ENCODE measurements at places on chromosomes 11 and 22.

- no peak for DNase-seq
These were observed 34.2 kb upstream of the SYT13 start for GRCh38 chr11:45320371-45320770.

GRCh38 chr11:128628686-128629085 is 41.3 kb upstream of the ETS1 start:
- no peak for DNase-seq

GRCh38 chr11:115300660-115301428 is 203.4 kb downstream of the CADM1 start:
- no peak for DNase-seq

- DNase-seq: no peak
These were observed 33.1 kb downstream of the TNRC6B start for GRCh38 chr22:40210818-40211217.

- no peak for DNase-seq
These were observed 70.8 kb downstream of the KCNJ1 start for GRCh38 chr11:128796270-128796669.

GRCh38 chr11:47917599-47918369 is 62.6 kb upstream of the PTPRJ start:
- peak; percentile 100 for DNase-seq

DNA sequence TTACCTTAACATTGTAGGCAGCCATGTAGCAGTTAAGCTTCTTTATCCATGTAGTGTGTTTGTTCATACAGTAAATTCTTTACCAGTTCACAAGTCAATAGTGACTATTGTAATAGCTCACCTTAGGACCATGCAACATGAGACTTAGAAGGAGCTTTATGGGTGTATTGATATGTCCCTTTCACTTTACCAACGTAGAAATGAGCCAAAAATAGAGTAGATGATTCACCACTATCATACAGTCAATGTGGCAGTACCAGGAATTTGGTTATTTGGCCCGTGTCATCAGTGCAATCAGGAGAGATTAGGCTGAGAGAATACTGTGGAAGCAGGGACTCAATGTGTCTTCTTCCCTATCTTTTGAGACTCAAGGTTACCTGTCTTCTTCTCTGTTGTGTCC is 4.7 kb downstream of the ZDHHC13 start:
- no peak for DNase-seq

DNA sequence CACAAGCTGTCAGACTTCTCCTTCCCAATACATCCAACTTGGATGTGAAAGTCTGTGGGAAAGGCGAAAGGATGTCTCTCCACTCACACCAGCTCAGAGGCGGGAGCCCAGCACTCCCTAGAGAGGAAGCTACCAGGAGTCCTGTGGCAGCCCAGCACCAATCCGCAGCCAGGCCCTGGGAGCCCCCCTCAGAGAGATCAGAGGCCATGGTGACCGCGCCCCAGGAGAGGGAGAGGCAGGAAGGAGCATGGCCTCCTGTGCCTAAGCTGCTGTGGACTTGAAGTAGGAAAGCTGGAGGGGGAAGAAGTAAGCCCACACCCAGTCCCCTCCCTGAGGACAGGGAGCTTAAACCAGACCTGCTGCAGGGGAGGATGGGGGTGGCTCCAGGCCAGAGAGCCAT is 24.4 kb upstream of the IGSF9B start:
- DNase-seq: no peak

DNA sequence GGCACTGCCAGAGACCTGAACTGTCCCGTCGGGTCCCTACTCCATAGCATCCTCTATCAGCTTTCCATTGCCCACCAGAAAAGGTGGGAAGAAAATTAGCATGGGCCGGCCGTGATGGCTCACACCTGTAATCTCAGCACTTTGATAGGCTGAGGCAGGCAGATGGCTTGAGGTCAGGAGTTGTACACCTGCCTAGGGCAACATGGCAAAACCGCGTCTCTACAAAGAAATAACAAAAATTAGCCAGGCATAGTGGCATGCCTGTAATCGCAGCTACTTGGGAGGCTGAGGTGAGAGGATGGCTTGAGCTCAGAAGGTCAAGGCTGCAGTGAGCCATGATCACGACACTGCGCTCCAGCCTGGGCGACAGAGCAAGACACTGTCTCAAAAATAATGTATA is 3.5 kb downstream of the SLC25A18 start:
- no peak for DNase-seq

- DNase-seq: no peak
These were observed 396 bp downstream of the TEF start for GRCh38 chr22:41382098-41382578.

- DNase-seq: peak; percentile 55
These were observed 38.6 kb upstream of the SC5D start for GRCh38 chr11:121253951-121254350.

GRCh38 chr22:48376936-48377712 is 1450.5 kb downstream of the BRD1 start:
- DNase-seq: no peak

DNA sequence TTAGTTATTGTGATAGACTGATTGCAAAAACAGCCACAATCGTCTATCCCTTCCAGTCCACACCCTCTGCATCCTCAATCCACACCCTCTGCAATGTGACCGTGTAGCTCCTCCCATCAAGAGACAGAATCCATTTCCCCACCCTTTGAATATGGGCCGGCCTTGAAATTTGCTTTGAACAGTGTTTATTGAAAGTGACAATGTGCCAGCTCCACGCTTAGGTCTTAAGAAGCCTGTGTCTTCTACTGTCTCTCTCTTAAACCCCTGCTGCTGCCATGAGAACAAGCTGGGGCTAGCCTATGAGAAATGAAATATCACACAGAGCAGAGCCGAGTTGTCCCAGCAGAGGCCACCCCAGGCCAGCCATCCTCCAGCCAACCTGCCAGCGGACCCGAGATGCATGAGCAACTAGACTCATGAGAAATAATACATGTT is 22.3 kb upstream of the MICAL2 start:
- DNase-seq: no peak

- no peak for DNase-seq
These were observed 86.6 kb downstream of the KCNQ1 start for GRCh38 chr11:2531277-2531986.

GRCh38 chr11:94656968-94657367 is 89.8 kb downstream of the PIWIL4 start:
- no peak for DNase-seq

DNA sequence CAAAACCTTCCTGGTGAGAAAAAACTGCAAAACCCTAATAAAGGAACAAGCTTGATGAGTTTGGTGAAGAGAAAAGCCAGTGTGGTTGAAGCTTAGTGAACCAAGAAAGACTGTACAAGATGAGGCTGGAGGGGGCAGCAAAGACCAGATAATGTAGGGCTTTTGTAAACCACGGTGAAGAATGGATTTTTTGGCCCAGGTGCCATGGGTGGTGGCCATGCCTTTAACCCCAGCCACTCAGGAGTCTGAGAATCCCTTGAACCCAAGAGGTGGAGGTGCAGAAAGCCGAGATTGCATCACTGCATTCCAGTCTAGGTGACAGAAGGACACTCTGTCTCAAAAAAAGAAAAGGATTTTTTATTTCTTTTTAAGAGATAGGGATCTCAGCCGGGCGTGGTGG is 5.0 kb upstream of the ZDHHC5 start:
- DNase-seq: no peak

DNA sequence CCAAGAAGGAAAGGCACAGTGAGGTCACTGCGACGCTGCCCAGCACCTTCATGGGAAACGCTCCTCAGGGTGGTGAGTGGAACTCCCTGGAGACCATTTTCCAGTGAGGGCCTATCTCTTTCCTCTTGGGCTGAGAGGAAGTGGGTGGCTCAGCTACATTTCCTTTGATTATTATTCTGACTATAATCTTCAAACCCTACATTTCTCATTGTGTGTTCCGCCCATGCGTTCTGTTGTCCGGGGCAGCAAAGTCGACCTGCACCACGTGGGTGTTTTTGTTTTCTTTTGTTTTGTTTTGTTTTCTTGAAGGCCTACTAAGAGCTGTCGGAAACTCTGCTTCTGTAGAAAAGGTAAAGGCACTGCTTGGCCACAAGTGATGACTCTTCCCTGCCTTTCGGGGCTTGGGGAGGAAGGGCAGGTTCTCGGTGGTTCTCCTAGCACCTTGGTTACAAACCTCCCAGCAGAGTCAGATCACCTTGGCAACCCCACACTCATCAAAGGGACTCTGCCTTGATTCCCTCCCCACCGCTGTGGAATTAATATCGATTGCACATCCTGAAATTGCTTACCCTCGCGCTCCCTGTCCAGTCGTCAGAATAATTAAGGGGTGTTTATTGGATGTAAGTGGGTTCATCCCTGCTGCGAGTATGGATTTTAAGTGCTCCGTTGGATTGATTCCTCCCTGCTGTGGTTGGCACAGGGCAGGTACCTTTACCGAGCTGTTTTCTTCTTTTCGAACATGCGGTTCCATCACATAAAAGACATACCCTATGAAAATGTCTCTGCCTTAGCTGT is 7.3 kb downstream of the PARVB start:
- DNase-seq: no peak

DNA sequence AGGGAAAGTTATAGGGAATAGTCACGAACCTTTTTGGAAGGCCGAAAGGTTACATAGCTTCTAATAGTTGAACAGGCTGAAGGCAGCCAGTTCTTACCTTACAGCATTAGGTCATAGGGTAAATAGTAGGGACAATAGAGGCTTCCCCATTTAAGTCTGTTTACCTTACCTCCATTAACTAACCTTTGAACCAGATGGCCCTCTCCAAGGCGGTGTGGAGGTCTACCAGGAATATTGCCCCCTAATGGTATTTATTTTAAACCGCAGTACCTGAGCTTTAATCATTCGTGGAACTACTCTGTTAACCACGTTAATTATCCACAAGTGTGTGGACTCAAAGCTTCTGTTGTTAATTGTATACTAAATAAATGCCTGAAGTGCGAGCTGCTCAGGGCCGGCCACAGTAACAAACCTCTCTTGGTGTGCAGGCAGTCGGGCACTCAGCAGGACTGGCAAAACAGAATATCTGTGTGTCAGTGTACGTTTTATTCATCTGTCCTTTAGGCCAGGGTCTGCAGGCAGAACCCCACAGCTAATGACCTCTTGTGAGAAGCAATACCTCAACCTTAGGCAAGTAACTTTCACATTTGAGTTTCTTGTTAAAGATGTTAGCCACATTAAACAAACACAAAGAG is 81.7 kb downstream of the PRCP start:
- peak; percentile 39 for DNase-seq

DNA sequence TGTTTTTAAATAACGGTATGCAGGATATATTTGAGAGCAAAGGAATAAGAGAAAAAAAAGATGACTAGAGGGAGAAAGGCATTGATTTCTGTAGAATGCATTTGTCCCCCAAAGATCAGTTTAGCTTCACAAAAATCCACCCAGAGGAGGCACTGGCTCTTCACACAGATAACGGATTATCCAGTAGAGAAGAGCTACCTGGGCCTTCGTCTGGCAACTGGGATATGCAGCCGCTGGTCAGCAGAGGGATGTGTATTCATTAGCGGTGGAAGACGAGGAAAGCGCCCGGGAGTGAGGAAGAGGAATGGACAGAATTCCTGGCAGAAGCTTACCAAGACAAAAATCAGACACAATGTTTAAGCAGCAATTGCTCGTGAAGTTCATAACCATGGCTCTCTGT is 5.6 kb upstream of the WT1 start:
- DNase-seq: no peak

GRCh38 chr11:288478-289397 is at the start of gene PGGHG:
Gene PGGHG (plus strand): TSS chr11:289126. CDS start chr11:289817, 691 bp downstream.
- DNase-seq: no peak

- peak; percentile 46 for DNase-seq
These were observed 521 bp downstream of the SRSF8 start for GRCh38 chr11:95067039-95067840.

- no peak for DNase-seq
These were observed 36.2 kb downstream of the JHY start for GRCh38 chr11:122918734-122919133.
